ENCODE measurements at places on chromosomes 3 and 15.

DNA sequence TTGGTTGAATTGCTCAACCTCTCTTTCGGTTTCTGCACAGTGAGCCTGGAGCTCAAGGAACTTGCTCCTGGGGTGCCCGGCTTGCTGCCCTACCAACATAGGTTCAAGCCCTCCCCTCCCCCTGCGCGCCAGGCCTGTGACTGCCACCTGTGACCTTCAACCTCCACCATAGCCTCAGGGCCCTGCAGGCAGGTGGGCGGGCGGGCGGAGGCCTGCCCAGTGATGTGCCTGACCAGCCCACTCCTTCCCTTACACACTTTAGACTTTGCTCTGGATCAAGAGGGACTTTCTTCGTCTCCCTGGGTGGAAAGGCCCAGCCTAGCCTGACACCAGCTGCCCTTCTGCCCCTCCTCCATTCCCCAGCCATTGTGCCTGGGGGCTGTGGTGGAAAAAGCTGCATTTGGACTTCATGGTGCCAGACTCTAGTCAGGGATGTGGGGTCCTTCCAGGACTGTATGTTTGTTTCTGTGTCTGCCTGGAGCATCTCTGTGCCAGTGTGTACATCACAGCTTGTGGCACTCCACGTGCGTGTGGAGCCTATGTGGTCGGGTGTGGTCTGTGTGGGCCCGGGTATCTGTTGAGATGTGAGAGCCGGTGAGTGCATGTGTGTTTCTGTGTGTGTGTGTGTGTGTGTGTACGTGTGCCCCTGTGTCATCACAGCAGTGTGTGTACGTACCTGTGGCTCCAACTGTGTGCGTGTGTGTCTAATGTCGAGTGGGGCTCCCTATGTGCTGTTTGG, 9.5 kb downstream of the PRKCD start:
- no peak for DNase-seq

GRCh38 chr3:16448639-16449070, 64.8 kb downstream of the RFTN1 start:
- DNase-seq = peak; percentile 63

DNA sequence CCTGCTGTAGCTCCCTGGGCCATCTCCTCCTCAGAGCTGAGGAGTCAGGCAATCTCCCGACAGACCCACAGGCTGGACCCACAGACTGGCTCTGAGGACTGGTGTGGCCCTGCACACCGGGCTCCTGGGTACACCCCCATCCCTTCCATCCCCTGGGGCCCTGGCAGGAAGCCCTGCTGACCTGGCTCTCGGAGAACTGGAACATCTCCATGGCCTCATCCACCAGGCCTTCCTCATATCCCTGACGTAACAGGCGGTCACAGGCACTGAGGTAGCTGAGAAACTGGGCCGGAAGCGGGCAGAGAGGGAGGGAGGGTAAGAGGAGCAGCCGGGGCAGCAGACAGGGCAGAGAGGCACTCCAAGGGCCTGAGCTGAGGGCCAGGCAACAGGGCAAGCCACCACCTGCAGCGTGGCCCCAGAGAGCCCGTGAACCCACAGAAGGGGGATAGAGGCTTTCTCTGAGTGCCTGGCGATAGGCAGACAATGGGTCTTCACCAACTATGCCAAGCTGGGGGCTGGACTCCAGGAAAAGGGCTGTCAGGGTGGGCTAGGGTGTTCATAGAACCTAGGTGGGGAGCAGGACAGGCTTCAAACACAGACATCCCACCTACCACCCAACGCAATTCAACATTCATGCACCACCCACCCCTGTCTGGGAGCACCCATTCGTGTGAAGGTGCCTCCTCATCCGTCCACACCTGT, 17.9 kb downstream of the KBTBD13 start:
- no peak for DNase-seq

DNA sequence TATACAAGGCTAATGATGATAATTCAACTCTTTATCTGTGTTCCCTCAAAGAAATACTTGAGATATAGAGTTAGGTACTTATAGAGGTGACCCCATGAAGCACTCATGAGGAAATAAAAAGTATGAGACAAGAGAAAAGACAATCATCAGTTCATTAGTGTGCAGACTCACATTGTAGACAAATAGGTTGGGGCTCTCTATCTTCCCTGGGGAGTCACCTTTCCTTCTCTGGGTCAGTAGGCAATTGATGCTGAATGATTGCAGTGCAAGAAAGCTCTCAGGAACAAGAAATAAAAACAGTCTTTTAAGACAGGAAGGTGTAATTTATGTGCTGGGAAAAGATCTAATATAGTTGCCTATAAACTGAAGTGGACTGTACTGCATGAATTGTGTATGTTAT, 1357.6 kb upstream of the EPHA6 start:
- DNase-seq = no peak

- DNase-seq = no peak
Observed at GRCh38 chr15:101013201-101013550, 94.0 kb downstream of the LRRK1 start.

GRCh38 chr3:152853196-152853595, 18.3 kb downstream of the P2RY1 start:
- no peak for DNase-seq

- DNase-seq = no peak
Observed at GRCh38 chr3:140344601-140345205, 333.2 kb upstream of the TRIM42 start.

GRCh38 chr3:144590854-144591253, 619.2 kb downstream of the DIPK2A start:
- peak; percentile 19 for DNase-seq

GRCh38 chr15:84827246-84827645, 10.1 kb downstream of the ALPK3 start:
- no peak for DNase-seq

DNA sequence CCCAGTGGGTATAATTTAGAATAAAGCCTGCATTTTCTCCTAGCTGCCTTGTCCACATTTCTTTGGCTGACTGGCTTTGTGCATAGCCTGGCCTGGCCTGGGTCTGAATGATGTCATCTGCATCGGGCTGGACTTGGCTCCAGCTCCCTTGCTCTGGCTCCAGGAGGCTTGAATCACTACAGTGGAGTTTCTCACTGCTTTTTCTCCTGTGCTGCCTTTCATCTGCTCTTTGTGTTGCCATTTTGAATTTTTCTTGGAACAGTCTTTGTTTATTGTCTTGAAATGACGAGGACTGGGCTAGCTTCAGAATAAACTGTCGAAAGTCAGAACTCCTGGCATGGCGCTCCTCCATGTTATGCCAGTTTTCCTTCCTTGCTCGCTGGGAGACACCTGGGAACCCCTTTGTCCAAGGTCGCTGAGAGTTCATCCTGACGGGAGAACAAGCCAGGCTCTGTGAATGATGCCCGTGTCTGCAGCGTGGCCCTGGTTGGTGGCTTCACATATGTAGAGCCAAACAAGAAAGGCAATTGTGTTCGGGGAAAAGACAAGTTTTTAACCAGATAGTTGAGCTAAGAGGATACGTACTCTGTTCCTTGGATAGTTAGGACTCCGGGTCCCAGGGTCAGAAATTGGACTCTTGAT, 258.9 kb downstream of the PDZRN3 start:
- DNase-seq = no peak

GRCh38 chr15:24916305-24917009, 38.3 kb upstream of the SNRPN start:
- no peak for DNase-seq

DNA sequence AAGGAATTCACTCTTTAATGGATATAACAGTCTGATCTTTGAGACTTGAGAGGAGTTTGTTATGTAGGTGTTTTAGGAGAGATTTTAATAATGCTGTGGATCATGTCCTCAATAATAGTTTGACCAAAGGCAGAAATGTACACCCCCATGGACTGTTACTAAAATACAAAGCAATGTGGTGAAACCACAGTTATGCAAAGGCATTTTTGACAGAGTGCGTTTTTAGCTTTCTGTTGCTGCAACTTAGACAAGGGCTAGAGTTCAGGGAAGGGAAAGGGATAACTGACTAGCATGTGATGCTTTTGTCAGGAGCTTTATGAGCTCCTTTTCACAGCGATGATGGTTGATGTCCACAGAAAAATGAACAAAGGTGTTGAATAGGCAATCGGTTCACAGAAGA, 3.6 kb upstream of the STARD5 start:
- no peak for DNase-seq

DNA sequence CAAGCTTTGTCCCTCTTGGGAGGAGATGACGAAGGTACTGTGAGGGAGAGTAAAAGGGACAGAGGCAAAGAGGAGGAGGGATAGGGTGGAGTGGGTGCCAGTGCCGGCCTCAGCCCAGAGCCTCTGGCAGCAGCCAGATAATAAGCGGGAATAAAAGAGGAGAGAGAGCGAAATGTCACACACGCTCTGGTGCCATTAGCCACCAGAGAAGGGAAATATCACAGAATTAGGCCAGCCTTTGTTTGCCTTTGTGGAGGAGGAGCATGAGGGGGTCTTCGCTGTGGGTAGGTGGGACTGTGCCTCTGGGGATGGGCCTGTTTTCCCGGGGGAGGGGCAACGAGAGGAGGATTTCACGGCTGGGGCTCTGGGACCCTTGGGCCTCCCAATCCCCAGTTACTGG, 67.8 kb downstream of the LINGO1 start:
- no peak for DNase-seq

DNA sequence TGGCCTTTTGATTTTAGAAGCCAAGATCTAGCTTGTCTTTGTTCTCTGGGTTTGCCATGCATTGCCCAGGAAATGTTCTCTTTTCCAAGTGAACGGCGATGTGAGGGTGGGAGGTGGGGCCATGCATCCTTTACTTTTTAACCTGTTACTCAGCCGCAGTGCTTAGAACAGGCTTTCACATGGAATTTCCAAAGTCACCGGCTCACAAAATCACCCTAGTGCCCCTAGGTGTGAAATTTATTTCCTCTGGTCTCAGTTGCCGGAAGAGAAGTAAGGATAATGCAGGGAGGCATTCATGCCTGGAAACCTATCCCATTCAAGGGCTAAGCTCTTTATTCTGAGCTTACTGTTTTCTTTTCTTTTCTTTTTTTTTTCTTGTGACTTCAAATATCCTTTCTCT, 93.2 kb downstream of the CACNA2D3 start:
- DNase-seq = no peak

DNA sequence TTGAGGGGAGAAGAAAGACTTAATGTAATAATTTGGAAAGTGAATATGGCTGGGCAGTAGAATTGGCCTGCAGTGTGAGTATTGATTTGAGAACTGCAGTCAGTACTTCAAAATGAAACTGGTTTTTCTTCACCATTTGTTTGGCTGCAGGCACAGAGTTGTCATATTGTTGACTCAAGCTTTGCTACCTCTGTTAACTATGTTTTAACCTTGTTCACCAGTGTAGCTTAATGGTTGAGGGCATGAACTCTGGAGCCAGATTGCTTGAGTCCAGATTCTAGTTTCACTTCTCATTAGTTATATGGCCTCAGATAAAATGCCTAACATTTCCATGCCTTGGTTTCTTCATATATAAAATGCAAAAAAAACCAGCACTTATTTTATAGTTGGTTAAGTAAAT, 64.1 kb downstream of the CFAP44 start:
- no peak for DNase-seq

DNA sequence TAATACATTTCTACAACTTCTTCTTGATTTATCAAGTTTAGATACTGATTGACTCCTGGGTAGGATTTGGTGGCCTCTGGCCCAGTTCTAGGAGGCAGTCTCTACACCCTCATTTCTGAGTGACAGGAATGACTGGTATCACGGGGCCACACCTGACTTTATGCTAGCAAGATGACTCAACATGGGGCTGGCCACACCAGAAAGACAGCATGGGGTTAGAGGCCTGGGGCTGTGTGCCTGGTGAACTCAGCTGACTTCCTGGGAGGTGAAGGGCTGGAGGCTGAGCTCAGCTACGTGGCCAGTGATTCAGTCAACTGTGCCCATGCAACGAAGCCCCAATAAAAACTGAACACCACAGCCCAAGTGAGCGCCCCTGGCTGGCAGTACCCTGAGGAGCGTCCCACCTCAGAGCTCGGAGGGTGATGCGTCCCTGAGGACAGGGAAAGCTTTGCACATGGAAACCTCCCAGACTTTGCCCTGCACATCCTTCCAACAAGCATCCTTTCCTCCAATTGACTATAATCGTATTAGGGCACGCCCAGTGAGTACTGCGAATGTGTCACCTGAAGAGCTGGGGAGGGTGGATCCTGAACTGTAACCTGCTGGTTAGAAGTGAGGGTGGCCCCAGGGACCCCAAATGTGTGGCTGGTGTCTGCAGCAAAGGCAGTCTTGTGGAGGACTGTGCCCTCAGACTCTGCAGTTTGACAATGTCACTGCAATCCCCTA, 57.2 kb downstream of the NIPA2 start:
- DNase-seq = peak; percentile 77

DNA sequence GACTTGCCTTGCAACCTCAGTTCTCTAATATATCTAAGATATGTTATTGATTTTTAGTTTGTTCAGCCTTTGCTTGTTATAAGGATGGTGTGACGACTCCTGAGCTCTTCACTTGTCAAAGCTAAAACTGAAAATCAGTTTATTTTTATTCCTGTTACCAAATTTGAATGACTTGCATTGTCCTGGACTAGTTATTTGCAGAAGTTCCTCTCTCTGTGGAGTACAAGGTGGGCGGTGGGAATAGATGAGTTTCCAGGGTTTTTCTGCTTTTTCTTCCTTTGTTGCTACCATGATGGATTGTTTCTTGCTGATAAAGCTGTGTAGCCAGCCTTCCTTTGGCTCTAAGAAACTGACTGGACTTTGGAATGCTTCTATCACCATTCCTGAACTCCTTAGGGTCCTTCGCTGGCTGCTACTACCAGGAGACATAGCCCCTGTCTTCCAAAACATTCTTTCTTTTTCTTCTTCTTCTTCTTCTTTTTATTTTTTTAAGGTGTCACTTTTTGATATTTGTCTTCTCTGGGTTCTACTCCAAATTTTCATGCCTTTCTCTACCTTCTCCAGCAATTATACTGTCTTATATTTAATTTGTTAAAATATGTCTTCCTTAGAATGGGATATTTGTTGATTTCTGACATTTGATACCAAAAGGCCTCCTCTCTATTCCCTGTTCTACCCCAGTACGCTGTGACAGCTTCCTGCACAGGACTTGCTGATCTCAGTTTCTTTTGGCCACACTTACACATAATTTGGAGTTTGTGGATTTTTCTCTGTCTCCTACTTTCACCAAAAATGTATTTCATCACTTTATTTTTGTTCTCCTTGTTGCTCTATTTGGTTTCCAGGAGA, 145.1 kb upstream of the THRB start:
- no peak for DNase-seq
